Activated T-cell treated with anti-CD3 and anti-CD28 coated beads for 1 hour (primary cell): ENCODE measurements at places on chromosomes 3 and 15.

DNA sequence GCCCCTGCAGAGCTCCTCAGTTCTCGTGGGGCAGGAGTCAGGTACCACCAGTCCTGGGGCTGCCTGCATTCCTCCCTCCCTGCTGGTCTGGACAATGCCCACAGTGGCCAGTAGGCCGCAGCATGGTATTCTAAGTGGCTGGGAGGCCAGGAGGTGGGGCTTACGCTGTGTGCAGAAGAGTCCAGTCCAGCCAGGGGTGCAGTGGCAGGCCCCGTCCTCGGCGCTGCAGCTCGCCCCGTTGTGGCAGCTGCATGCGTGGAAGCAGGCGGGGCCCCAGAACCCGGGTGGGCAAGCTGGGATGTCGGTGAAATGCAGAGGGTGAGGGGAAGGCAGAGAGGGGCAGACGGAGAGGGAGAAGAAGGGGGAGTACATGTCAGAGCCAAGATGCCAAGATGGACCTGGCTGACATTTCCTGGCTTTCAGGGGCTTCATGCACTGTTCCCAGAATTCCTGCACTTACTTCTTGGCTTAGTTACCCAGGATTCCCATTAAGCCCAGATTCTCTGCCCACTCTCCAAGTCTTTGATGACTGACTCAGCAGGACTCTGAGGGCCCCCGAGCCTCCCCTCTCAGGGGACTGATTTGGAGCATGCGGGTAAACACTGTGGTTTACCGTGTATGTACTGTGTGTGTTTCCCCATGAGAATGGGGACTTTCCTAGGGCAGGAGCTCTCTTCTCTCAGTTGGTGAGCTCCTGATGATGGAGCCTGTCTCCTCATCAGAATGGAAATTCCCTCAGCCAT, 47.5 kb downstream of the RAB11A start:
- no peak for DNase-seq

DNA sequence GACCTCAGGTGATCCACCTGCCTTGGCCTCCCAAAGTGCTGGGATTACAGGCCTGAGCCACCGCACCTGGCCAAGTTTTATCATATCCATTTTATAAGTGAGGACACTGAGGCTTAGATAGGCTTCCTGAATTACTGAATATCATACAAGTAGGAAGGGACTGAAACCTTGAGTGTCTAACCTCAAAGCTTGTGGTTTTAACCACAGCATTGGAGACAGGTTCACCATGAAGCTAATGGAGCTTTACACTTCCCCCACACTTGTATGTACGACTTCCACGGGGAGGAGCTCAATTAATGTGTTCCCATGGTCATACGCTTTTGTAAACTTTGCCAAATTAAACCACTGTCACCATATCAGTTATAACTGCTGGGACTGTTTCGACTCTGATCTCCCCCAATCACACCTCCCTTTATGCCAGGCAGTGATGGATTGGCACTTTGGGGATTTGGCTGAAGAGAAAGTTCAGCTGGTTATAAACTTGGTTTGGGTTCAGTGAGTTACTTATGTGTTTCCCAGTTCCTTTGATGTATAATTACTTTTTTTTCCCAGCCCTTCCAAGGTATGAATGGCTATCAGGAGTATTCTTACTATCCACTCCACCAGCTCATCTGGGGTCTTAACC, 38.4 kb upstream of the MEIS2 start:
- no peak for DNase-seq

- no peak for DNase-seq
These were observed 123.2 kb downstream of the LRRK1 start for GRCh38 chr15:101042320-101042719.

GRCh38 chr3:112460519-112461195, 38.6 kb downstream of the BTLA start:
- no peak for DNase-seq

DNA sequence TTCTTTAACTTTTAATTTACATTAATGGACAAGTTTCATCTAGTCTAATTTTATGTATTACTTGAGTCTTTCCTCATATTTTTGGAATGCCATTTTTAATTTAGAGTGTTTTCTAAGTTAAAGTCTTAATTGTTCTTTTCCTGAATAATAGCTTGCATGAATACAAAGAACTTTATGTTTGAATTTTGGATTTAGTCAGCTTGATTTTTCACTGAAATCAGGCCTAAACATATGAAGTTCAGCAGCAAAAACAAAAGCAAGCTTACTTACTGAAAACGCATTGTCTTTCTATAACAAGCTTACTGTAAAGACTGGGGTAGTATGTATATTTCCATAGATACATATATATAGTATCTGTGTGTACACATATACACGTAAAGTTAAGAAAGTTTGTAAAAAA, 126.0 kb downstream of the ZBTB20 start:
- DNase-seq: no peak

GRCh38 chr3:55792009-55792408, 304.9 kb upstream of the WNT5A start:
- no peak for DNase-seq

DNA sequence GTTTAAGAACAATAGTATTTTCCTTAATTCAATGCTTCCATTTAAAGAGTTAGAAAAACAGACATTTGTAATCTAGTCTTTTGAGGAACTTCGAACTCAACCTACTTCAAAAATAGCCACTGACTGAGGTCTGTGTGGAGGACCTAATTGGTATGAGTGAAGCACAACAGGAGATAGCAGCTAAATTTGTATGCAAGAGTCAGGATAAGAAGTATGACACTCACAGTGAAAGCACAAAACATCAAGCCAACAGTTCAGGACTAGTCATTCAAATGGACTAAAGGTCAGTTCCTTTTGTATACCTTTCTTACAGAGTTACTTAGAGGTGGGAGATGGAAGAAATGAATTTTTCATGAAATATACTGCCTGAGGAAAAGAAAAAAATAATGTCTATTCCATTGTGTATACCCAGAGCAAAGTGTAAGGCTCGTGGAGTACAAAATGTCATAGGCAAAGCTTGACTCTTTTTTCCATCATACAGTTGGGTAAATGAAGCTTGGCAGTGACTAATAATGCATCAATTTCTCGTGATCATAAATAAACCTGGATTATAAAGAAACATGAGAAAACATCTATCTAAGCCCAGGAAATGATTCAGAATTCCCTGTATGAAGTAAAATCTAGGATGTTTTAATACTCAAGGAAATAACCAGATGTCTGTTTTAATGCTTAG, 1005.2 kb upstream of the CADM2 start:
- no peak for DNase-seq

GRCh38 chr15:57282686-57283085, 93.6 kb upstream of the CGNL1 start:
- DNase-seq: no peak

DNA sequence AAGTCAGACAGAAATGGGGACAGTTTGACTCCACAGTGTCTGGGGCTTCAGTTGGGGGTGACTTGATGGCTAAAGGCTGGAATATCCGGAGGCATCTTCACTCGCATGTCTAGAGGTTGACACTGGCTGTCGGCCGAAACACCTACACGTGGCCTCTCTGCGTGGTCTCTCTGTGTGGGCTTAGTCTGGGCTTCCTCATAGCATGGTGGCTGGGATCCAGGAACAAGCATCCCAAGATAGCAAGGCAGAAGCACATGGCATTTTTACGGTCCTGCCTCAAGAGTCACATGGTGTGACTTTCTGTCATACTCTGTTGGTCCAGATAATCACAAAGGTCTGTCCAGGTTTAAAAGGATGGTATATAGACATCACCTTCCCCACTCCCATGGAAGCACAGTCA, 34.5 kb downstream of the MAGI1 start:
- no peak for DNase-seq

- DNase-seq: no peak
These were observed 129.1 kb upstream of the UMPS start for GRCh38 chr3:124601190-124601589.

DNA sequence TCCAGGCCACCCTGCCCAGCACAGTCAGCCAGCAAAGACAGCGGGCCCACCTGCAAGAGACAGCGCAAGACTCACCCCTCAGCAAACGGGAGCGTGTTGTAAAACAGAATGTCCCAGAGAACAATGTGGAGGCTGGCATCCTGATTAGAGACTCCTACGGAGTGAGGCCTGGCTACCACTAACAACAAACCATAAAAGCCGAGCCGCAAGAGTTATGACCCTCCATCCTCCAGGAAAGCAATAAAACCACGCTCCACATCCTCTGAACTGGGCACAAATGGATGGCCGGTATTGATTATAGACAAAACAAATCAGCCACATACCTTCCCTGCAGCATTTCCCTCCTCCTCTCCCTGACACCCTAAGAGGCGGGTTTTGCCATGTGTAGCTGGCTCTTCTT, 75.8 kb upstream of the LIPC start:
- DNase-seq: no peak

- no peak for DNase-seq
These were observed 51.6 kb upstream of the LCTL start for GRCh38 chr15:66617137-66618090.

DNA sequence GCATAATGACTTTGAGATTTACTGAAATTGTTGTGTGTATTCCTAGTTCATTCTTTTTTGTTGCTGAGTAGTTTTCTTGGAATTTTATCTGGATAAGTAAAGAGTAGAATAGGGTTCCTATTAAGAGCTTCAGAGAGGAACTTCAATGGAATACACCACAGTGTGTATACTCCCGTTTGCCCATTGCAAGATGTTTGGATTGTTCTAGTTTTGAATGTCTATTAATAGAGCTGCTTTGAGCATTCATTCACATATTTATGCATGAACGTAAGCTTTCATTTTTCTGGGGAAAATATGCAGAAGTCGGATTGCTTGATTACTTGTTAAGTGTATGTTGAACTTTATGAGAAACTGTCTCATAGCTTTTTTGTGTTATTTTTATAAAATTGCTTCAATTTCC, 580.5 kb downstream of the OTOL1 start:
- DNase-seq: no peak

DNA sequence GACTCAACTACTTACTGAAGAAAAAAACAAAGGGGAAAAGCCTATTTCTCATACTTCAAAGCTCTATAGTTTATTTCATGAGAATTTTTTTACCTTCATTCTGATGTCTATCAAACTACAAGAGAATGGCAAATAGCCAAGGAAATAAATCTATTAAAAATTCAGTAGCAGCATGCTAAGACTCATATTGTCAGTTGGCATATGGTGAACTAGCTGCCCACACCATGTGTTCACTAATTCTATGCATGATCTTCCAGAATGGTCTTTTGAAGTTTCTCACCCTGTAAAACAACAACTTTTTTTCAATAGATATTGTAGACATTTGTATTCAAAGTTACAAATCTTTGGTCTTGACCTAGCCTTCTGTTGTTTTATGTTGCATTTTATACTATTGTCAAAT, 386.2 kb downstream of the RSL24D1 start:
- DNase-seq: no peak

DNA sequence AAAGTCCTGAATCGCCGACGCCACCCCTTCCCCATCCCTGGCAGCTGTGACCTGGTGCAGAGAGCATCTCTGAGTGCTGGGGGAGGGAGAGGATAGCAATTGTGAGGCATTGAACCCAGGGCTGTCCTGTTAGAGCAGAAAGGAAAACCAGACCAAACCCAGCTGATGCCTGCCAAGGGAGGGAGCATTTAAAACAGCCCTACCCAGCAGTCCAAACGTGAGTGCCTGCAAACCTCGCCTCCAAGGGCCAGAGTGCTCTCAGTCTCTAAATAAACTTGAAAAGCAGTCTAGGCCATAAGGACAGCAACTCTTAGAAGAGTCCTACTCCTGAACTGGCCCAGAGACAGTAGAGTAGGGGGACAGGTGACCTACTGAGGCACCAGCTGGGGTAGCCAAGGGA, 20.0 kb upstream of the LARS2 start:
- DNase-seq: no peak

DNA sequence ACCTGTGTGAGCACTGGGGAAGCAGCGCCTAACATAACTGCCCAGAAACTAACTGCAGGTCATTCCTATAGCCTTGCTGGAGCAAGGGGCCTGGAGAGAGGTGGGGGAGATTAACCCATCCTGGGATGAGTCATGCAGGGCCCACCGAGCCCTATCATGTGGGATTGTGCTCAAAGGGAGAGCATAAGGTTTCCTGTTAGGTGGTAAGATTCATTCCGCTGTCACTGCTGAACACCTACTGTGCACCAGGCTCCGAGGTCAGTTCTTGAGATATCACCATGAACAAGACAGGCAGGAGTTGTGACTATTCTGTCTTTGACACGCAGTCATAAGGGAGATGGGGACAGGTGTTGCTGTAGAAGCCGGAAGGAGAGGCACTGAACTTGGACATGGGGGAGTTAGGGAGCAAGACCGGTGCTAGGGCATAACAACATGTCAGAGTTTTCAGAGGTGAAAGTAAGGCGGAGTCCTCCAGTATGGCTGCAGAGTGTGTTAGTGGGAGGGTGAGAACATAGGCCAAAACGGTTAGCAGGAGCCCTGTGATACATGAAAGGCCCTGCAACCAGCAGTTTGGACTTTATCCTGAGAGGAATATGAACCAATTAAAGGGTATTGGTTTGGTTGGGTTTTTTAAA, 2.4 kb downstream of the SLC25A38 start:
- DNase-seq: no peak

GRCh38 chr3:19816631-19817030, 117.4 kb downstream of the EFHB start:
- DNase-seq: no peak

GRCh38 chr3:56976651-56977560, 83.6 kb upstream of the SPATA12 start:
- DNase-seq: no peak

DNA sequence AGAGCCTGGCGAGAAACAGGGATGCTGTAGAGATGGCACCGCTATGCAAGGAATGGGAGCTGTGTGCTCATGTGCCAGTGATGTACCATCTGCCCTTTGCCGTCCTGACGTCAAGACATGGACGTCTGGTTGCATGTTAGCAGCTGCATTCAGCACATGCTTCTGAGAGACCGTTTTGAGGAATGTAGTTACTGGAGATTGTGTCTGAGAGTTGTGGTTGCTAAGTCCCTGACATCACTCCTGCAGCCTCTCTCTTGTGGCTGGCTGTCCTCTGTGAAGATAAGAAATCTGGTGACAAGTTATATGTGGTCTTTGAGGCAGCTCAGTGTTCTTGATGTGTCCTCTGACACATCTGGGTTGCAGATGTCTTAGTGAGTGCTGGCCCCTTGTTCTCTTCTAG, 165.1 kb downstream of the APBA2 start:
- no peak for DNase-seq

DNA sequence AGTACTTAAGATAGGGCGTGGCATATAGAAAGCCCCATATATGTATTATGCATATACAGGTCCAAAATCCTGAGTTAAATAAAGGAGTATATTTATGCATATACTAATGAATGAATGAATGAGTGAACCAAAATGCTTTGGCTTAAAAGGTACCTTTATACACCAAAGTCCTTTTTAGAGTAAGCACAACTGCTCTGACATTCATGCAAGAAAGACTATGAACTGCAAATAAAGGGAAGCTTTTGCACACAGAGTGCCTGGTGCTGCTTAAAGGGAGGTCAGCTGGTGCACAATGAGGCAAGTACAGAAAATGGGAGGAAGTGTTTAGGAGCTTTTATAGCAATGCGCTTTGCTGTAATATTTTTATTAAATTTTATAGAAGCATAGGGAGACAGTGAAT, 214.0 kb downstream of the KLF13 start:
- no peak for DNase-seq
